ENCODE measurements at places on chromosomes 12 and 14.
A peak's percentile ranks its signal among the peaks of the same experiment; 100 is the strongest.

DNA sequence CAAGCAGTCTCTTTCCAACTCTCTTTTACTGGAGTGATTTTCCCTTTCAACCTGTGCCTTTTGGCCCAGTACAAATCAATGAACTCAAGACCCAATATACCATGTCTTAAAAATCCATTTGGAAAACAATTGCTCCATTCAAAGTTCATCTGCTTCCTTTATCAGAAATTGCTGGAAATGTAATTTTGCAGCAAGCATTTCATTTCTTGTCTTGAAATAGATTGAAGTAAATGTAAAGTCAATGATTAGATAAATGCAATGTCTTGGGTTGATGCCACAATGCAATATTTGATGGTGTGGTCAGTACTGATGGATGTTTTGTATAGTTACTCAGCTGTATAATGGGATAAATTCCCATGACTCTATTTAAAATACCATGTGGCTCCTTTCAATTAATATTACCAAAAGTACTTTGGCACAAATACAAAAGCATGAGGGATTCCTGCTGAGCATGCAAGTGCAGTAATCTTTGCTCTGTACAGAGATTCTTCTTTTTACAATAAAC is 707.7 kb upstream of the NOVA1 start:
- no peak for DNase-seq

DNA sequence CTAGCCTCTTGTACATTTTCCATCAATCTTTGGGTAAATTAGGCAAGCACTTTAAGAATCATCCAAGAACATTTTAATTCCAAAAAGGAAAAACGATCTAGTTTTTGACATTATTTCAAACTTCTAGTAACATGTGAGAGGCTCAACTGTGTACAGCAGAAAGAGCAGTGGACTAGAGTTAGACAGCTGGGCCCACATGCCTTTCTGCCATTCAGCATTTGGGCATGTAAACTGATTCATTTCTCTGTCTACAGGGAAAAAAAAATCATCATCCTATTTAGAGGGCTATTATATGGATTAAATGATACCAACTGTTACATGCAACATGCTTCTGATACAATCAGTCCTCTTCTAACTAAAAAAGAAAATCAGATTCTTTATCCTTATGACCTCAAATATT is 17.7 kb downstream of the ATP2B1 start:
- DNase-seq = no peak

GRCh38 chr12:9829982-9830381 is 2.7 kb downstream of the KLRF1 start:
- DNase-seq = no peak

- DNase-seq = no peak
These were observed 394.3 kb downstream of the EGLN3 start for GRCh38 chr14:33556382-33557121.

DNA sequence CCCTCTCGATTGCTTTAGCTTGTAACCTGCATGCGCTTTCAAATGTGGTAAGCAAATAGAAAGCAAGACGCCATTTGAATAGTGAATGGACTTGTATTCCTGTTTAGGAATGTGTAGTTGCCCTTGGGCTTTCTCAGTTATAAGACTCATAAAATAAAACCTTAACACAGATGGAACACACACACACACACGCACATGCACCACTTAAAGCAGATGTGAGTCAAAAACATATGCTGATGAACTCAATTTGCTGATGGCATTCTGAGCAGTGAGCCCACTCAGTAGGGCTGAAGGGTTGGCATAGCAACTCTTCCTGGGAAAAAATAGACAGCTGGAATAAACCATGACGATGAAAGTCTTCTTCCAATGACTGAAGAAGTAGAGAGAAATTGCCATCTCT is 360.5 kb downstream of the APAF1 start:
- no peak for DNase-seq

- no peak for DNase-seq
These were observed 233.3 kb upstream of the EGLN3 start for GRCh38 chr14:34184126-34184525.

DNA sequence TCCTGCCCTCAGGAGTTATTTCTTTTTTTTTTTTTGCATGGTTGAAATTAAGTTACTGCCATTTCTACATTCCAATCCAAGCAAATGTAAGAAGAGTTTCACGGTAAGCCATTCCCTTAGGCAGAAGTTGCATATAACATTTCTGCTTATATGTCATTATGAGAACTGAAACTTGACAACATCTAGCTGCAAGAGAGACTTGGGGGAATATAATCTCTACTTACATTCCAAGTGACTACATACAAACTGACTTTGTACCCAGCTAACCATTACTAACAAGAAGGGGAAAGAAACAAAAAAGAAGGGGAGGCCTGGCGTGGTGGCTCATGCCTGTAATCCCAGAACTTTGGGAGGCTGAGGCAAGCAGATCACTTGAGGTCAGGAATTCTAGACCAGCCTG is 7.3 kb upstream of the RESF1 start:
- no peak for DNase-seq

DNA sequence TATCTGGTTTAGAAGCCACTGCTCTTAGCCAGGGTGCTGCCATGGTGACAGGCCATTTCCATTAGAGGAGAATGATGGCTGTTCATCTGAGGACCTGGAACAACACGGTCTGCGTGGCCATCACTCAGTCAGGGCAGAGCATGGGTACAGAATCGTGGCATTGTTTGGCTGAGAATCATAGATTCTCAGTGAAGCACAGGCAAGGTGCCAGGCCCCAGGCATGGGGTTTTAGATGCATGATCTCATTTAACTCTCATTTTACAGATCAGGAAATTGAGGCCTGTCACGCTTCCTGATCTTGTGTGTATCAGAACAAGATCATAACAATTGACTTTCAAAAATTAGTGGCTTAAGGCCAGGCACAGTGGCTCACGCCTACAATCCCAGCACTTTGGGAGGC is 26.8 kb upstream of the IRF2BPL start:
- DNase-seq = no peak

DNA sequence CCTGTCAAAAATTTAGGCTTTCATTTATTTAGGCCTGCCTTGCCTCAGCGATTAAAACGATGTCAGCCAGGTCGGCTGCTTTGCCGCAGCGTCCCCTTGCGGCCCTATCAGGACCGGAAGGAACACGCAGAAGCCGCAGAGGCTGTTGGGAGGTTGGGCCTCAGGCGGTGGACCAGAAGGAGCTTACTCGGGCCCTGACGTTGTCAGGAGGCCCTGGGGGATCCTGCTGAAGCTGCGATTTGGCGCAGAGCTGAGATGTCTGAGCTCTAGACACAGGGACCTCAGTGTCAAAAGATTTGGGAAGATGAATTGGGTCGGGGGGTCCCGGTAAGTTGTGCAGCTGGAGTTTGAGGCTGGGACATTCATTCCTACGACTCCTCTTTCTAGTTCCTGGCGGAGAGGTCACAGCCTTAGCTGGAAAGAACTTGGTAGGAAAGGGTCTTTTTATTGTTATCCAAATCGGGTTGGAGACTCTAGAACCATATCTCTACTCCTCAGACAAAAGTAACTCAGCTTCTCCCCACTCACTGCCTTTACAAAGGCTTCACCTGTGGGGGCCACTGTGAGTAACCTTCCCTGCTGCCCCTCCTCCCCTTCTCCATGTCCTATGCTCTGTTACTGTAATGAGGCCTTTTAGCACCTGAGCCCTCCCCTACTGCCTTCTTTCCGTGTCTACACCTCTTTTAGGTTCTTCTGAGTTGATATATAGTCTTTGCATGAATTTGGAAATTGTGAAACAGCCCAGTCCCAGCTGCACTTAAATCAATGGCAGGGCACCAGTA is 6.6 kb upstream of the ABCD2 start:
- DNase-seq = no peak

- DNase-seq = no peak
These were observed 45.9 kb upstream of the GSG1 start for GRCh38 chr12:13149411-13149810.

- peak; percentile 38 for DNase-seq
These were observed 78.8 kb downstream of the SEC23A start for GRCh38 chr14:39023939-39024871.

- no peak for DNase-seq
These were observed 32.4 kb downstream of the SLC8B1 start for GRCh38 chr12:113302466-113302865.

DNA sequence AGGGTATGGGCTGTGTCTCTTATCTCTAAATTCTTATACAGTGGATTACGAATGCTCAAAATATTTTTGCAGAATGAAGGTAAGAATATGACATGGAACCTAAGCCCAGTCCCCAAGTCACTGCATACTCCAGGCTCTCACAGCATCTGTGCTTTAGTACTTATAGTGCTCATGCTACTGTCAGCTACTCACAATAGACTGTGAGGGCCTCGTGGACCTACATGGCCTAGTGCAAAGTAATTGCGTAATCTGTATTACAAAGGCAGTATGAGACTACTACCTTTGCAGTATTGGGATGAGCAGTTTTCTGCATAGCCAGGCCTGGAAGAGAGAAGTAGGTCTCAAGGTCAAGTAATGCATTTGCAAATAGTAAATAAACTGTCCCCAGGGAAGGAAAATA is 27.9 kb downstream of the VWF start:
- DNase-seq = no peak

DNA sequence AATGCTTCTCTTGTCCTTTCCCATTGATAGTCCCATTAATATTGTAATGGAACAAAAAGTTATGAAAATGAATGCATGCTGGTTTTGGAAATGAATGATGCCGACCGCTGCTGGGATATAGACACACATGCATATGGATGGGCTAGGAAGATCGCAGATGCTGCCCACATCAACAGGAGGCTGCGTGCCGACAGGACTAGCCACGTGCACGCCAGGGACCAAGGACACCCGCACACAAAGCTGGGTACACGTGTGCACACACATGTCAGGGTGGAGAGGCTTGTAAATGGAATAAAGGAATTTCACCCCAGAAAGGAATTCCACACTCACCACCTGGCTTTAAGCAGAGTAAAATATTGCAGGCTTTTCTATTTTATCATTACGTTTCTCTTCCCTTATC is 153.8 kb upstream of the VASH1 start:
- no peak for DNase-seq

- no peak for DNase-seq
These were observed 67.1 kb downstream of the BLTP3B start for GRCh38 chr12:100075598-100075997.

DNA sequence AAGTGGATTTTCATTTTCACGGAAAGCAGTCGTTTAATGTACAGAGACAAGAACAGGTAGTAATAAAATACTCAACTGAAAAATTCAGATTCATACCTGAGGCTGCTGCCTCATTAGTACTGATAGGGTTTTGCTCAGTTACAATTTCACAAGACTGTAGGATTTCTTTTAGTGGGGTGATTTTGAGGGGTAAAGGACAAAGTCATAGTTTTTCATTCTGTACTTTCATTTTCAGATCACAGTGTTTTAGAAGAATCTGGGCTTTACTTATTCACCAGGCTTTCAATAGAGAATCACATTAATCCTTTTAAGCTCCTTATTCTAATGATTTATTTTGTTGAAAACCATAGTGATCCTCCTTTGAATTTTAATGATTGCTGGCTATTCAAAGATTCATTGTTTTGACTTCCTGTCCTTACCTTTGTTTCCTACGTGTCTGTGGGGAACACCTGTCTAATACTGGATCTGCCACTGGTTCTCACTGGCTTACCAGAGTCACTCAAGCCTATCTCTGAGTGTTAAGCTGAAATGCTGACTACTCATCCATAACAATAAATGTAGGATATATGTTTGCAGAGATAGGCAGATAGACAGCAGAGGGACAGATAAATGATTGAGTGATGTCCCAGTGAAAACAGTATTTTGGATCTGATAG is 243.8 kb upstream of the NPAS3 start:
- no peak for DNase-seq

DNA sequence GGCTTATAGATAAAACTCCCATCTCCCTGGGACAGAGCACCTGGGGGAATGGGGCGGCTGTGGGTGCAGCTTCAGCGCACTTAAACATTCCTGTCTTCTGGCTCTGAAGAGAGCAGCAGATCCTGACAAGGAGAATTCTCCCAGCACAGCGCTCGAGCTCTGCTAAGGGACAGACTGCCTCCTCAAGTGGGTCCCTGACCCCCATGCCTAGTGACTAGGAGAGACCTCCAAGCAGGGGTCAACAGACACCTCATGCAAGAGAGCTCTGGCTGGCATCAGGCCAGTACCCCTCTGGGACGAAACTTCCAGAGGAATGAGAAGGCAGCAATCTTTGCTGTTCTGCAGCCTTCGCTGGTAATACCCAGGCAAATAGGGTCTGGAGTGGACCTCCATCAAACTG is 28.1 kb upstream of the CD163L1 start:
- no peak for DNase-seq

DNA sequence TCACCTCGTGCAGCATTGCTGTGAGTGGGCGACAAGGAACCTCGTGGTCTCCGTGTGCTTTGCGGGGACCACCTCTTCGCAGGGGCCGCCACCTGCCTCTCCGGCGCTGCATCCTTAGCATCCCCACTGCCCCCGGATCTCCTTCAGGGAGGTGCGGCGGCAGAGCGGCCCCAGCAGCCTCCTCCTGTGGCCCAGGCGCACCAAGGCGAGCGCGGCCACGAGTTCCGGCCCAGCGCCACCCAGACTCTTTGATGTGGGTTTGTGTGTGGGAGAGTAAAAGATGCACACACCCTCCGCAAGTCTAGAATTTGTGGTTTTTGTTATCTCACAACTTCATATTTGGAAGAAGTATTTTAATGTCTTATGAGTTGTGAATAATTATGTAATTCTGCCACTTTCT is 118.8 kb upstream of the DIO3 start:
- no peak for DNase-seq

- DNase-seq = no peak
These were observed 46.5 kb downstream of the FBXO34 start for GRCh38 chr14:55317542-55318306.

- peak; percentile 58 for DNase-seq
These were observed 436 bp downstream of the ASB2 start for GRCh38 chr14:93975791-93976476.

- DNase-seq = no peak
These were observed 165.6 kb downstream of the OTOGL start for GRCh38 chr12:80264891-80265290.

- no peak for DNase-seq
These were observed 600.2 kb downstream of the TRHDE start for GRCh38 chr12:72872238-72872887.

DNA sequence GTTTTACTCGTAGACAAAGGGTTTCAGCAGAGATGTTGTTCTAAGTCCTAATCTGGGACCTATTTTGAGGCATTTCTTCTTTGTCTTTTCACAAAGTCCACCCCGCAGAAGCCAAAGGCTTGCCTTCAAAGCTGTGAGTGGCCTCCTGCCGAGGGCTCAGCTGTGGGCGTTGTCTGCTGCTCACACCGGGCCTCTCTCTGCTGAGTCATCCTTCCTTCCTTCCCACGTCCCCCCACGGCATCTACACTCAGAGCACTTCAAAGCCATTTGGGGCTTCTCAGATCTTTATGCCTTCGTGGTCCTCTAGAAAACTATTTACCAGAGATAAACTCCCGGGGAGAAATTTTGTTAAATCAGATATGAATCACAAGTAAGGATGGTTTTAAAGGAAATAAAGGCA is 115.9 kb upstream of the TMPO start:
- DNase-seq = no peak

- DNase-seq = no peak
These were observed 486 bp upstream of the AKT1 start for GRCh38 chr14:104795781-104796686.

- DNase-seq = no peak
These were observed 5.9 kb downstream of the ANKRD33 start for GRCh38 chr12:51893786-51894185.

Measured in brain (organoid and tissue), 16 donors.